Suprapubic skin (tissue), 4 donors: ENCODE measurements at places on chromosomes 11 and 22.

DNA sequence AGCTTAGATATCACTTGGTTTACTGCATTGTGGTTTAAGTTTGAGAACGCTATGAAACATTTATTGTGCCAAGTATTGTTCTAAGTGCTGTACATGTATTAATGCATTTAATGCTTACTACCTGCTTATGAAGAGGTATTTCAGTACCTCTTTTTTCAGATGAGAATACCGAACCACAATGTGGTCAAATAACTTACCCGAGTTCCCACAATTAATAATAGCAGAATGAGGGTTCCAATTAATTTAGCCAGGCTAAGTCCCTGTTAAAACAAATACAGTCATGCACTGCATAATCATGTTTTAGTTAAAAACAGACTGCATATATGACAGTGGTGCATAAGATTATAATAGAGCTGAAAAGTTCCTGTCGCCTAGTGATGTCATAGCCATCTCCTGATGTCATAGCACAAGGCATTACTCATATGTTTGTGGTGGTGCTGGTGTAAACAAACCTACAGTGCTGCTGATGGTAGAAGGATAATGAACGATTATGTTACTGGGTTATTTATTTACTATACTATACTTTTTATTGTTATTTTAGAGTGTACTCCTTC, 4.3 kb downstream of the ZC3H12C start:
- DNase-seq, result no peak

- peak; percentile 86 for DNase-seq
These were observed 13.0 kb upstream of the CYB5R3 start for GRCh38 chr22:42661985-42662831.

GRCh38 chr11:95991545-95991944, 67.6 kb upstream of the MTMR2 start:
- DNase-seq, result no peak

DNA sequence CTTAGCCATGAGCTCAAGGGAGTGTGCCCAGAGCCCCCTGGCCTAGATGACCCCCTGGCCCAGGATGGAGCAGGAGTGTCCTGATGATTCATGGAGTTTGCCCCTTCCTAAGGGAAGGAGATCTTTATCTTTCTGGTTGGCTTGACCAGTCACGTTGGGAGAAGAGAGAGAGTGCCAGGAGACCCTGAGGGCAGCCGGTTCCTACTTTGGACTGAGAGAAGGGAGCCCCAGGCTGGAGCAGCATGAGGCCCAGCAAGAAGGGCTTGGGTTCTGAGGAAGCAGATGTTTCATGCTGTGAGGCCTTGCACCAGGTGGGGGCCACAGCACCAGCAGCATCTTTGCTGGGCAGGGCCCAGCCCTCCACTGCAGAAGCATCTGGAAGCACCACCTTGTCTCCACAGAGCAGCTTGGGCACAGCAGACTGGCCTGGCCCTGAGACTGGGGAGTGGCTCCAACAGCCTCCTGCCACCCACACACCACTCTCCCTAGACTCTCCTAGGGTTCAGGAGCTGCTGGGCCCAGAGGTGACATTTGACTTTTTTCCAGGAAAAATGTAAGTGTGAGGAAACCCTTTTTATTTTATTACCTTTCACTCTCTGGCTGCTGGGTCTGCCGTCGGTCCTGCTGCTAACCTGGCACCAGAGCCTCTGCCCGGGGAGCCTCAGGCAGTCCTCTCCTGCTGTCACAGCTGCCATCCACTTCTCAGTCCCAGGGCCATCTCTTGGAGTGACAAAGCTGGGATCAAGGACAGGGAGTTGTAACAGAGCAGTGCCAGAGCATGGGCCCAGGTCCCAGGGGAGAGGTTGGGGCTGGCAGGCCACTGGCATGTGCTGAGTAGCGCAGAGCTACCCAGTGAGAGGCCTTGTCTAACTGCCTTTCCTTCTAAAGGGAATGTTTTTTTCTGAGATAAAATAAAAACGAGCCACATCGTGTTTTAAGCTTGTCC, 14.3 kb downstream of the ADORA2A start:
- peak; percentile 14 for DNase-seq

GRCh38 chr22:49446759-49447710, 380.6 kb downstream of the BRD1 start:
- peak; percentile 32 for DNase-seq

DNA sequence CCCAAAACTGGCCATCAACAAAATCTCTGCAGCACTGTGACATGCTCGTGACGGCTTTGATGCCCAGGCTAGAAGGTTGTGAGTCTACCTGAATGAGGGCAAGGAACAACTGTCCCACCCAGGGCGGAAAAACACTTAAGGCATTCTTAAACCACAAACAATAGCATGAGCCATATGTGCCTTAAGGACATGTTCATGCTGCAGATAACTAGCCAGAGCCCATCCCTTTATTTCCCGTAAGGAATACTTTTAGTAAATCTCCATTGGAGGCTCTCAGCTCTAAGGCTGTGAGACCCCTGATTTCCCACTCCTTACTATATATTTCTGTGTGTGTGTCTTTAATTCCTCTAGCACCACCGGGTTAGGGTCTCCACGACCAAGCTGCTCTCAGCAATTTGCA, 3.4 kb downstream of the CHORDC1 start:
- DNase-seq, result no peak

GRCh38 chr11:128326791-128327190, 260.6 kb downstream of the ETS1 start:
- no peak for DNase-seq

DNA sequence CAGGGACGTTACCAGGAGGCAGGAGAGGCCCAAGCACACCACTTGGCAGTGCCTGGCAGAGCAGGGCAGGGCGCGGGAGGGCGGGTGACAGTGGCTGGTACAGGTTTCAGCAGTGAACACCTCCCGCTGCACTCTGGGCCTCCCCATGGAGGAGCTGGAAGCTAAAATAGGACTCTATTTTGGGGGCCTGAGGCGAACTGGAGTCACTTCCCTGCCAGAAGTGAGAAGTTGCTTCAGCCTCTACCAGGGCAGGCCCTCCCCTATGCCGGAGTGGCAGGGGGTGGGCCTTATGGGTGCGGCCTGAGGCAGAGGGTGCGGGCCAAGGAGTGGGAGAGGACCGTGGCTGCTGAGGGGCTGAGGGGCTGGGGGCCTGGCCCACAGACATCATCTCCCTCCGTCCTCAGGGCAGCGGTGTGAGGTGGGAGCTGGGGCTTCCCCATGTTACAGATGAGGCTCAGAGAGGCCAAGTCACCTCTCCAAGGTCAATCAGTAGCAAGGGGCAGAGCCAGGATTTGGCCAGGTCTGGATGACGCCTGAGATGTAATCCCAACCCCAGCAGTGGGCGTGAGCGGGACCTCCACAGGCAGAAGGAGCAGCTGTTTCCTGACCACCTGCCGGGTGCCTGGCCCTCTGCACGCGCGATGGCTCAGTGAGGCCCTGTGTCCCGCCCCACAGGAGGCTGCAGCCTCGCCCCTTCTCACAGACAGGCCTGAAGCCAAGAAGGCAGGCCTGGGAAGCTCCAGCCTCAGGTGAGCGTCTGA, 39.3 kb downstream of the KCNJ4 start:
- DNase-seq, result peak; percentile 57

GRCh38 chr22:31259798-31260473, 32.4 kb downstream of the PIK3IP1 start:
- no peak for DNase-seq

DNA sequence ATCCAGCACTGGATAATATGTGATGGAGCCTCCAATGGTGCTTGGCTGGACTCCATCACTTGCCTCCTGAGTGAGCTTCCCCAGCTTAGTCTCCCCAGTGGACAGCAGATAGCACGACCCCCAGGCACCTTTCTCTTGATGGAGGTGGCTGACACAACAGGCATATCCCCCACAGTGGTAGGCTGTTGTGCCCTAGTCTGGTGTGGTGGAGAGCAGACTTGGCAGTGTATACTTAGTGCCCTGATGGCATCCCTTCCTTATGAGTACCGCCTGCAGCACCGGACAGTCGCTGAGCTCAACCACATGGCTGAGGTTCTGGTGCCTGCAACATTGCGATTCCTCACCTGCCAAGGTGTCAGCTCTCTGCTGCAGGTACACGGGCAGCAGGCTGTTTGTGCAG, 50.1 kb downstream of the DNHD1 start:
- no peak for DNase-seq

DNA sequence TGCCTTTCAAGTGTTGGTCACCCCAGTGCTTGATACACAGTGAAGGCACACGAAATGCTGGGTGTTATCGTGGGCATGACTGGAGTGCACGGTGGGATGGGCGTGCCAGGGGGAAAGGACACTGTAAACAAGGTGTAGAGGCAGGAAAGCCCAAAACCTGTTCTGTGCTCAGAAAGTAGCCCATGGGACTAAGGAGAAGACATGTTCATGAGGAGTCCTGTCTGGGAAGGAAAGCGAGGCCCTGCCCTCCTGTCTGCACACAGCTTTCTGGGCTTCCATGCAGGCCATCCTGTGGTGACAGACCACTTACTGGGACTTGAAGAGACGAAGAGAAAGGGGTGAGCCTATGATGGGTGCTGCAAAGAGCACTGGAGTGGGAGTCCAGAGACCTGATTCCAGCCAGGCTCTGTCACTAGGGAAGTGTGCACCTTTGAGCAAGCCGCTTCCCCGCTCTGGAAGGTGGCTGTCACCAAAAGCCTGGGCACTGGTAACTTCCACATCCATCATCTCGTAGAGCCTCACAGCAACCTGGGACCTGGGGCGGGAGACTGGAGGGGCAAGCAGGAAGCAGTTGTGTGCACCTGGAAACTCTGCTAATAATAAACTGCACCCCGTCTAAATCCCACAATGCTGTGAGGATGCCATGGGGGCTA, 846 bp upstream of the POU2F3 start:
- no peak for DNase-seq

- no peak for DNase-seq
These were observed at the start of gene MRGPRX4 for GRCh38 chr11:18172666-18173065. Gene MRGPRX4, plus strand, starts transcription at chr11:18172837. Its CDS starts 420 bp downstream, at chr11:18173257.

DNA sequence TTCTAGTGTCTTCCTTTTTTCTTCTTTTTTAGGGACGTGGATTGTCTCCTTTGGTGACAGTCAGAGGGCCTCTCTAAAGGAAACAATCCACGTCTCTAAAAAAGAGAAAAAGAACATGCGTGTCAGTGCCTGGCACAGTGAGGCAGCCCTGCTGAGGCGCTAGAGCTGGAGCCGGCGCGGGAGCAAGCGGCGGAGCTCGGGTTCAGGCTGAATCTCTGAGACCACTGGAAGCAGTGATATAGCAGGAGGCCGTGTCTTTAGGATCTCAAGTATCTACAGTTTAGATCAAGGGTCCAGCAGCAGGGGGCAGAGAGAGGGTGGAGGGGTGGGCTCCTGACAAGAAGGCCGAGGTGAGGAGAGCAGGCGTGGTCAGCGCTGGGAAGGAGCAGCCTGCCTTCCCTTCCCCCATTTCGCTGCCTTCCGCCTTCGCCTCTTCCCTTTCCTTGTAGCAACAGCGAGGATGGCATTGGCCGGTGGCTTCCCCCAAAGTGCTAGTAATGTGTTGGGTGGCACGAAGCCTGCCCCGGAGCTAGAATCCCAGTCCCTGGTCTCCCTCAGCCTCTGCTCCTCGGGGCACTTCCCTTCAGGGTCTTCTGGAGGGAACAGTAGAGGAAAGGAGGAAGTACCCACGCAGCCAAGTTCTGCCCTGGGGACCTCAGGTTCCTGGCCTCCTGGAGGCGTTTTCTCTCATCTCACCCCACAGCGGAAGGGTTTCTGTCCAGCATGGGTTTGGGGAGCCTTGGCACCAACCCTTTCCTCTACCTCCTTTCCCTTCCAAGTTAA, 28.2 kb upstream of the RAB1B start:
- no peak for DNase-seq

GRCh38 chr22:36565686-36566085, 36.7 kb upstream of the EIF3D start:
- no peak for DNase-seq

DNA sequence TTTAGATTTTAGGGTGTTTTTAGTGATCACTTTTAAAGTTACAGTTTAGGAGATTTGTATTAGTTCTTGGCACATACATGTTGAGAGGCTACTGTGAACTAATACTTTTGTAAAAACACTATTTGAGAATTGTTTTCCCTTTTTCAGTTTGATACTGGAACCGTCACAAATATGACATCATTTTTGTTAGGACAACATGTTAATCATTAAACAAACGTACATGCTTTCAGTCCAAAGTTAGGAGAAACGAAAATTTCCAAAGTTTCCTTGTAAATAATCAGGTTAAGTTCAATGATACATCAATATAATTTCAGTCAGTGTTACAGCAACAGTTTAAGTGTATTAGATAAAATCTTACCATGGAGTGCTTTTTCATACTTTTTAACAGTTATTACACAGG, 53.1 kb downstream of the SPECC1L start:
- DNase-seq, result no peak

GRCh38 chr11:107719557-107720302, 7.9 kb upstream of the SLN start:
- no peak for DNase-seq

GRCh38 chr11:368414-369335, 624 bp upstream of the B4GALNT4 start:
- peak; percentile 57 for DNase-seq

- DNase-seq, result no peak
These were observed 3.7 kb downstream of the ACAT1 start for GRCh38 chr11:108125096-108125495.

DNA sequence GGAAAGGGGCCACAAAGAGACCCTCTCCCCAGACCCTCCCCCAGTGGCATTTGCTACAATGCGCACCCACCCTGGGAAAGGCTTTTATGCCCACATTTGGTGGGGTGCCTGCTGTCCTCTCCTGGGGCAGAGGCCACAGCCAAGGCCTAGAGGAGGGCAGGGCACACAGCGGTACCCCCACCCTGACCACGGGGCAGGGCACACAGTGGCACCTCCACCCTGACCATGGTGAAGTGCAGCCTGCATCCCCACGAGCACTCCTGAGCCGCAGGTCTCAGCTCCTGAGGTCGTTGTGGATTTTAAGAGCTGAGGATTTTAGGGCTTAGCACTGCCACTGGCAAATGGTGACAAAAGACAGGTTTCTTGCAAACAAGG, 34.1 kb downstream of the CERK start:
- DNase-seq, result no peak

- DNase-seq, result no peak
These were observed 177.9 kb upstream of the CADM1 start for GRCh38 chr11:115682101-115682500.

- no peak for DNase-seq
These were observed 155.6 kb upstream of the TRIM48 start for GRCh38 chr11:55106391-55106790.

- no peak for DNase-seq
These were observed 2.6 kb downstream of the C11orf91 start for GRCh38 chr11:33697997-33698396.

GRCh38 chr11:72935700-72936099, 121.5 kb downstream of the ATG16L2 start:
- no peak for DNase-seq
